ENCODE measurements at places on chromosomes 3 and 15.
A peak's percentile ranks its signal among the peaks of the same experiment; 100 is the strongest.

- DNase-seq: no peak
These were observed 11.5 kb upstream of the PDIA5 start for GRCh38 chr3:123055352-123055751.

DNA sequence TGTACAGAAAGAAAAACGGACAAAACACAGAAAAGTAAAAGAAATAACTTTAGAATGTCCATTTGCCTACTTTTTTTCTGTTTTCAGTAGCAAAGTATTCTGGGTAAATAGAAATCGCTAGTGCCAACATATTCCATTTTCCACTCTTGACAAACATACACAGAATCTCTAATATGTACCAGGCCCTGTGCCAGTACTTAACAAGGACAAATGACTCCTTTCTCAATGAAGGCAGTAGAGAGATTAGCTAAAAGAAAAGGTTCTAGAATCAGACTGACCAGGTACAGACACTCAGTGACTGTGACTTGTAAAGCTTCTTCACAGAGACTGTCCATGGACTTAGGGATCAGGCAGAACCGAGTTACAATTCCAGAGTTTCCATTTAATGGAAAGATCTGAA is 165.8 kb upstream of the STAC start:
- DNase-seq: no peak

GRCh38 chr3:54891540-54891897 is 36.3 kb downstream of the LRTM1 start:
- DNase-seq: peak; percentile 53

DNA sequence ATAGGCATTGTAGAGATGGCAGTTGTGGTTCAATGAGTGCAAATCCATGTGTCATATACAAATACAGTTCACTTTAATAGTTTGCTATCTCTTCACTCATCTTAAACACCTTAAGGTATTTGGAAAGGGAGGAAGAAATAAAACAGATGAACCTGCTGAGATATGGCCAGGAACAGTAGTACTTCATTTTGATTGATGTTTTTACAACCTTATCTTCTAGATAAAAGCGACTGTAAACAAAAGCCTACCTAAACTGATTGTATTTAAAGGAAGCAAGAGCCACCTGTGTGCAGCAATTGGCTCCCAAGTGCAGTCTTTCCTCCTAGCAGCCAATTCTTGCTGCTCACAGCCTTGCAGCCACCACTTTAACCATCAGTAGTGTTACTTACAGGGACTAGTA is 217.7 kb downstream of the CDIN1 start:
- DNase-seq: no peak

- DNase-seq: no peak
These were observed 762.7 kb downstream of the ROBO1 start for GRCh38 chr3:79005084-79005483.

DNA sequence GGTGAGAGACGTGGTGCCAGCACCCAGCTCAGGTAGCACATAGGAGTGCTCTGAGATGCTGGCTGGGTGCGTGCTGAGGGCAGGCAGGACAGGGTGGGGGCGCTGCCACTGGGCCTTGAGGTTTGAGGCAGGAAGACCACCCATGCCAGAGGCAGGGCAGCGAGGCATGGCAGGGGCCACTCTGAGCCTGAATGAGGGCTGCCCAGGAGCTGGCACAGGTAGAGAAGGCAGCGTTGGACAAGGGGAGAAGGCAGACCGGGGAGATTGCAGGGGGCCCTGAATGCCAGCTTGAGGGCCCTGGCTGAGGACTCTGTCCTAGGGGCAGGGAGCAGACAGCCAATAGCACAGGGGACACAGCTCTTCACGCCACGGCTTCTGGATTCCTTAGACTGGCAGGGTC is 50.2 kb downstream of the ADAMTS7 start:
- no peak for DNase-seq

DNA sequence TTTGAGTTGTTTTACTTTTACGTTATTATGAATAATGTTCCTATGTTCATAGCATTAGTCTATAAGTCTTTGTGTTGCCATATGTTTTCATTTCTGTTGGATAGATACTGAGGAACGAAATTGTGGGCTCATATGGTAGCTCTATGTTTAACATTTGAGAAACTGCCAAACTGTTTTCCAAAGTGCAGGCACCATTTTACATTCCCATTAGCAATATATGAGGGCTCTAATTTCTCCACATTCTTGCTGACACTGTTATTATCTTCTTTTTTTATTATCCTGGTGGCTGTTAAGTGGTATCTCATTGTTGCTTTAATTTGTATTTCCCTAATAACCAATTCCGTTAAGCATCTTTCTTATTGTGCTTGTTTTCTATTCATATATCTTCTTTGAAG is 1.8 kb upstream of the PIK3R4 start:
- DNase-seq: no peak

GRCh38 chr3:31268868-31269267 is 263.9 kb upstream of the STT3B start:
- no peak for DNase-seq

DNA sequence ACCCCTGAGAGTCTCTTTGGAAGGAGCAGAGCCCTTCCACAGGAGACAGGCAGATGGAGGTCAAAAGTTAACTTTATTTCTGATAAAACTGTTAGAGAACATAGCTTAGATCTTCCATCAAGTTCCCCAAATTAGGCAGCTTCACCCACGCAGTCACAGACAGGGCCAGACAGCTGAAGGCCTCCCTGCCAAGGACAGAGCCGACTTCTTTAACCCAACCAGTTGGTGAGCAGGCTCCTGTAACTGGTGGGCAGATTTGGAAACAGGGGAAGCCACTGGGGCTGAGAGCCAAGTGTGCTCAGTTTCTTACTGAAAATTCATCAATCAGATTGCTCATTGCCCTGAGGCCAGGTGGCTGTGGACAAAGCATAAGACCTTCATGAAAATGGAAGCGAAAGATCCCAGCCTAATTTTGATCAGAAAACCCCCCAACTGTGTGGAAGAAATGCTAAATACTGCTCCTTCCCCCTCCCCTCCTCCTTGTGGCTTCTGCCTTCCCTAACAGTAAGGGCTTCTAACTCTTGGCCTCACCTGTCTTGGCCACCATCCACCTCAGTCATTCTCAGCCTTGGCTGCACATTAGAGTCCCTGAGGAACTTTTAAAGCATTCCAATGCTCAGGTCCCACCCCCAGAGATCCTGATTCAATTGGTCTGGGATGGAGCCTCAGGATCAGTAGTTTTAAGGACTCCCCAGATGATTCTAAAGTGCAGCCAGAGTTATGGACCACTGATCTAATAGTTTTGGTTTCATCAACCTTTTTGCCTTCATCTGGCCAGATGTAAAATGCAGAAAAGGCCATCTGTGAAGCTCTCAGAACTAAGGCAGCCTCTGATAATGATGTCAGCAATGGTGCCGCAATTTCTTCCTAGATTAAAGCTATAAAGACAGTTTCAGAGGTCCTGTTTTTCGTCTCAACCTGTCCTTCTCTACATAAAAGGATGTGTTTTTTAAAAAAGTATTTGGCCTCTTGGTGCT is 11.5 kb downstream of the CLRN1 start:
- no peak for DNase-seq

DNA sequence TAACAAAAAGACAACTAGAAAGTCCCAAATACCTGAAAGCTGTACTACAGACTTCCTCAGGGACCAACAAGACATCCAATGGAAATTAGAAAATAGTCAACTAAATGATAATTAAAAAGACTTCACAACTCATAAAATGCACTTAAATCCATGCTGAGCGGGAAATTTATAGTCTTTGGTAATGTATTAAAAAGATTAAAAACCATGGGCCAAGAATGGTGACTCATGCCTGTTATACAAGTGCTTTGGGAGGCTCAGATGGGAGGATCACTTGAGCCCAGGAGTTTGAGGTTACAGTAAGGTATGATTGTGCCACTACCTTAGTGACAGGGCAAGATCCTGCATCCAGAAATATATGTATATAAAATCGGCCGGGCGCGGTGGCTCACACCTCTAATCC is 45.0 kb downstream of the CPEB1 start:
- no peak for DNase-seq

GRCh38 chr3:62415312-62415801 is 42.0 kb upstream of the FEZF2 start:
- peak; percentile 72 for DNase-seq

DNA sequence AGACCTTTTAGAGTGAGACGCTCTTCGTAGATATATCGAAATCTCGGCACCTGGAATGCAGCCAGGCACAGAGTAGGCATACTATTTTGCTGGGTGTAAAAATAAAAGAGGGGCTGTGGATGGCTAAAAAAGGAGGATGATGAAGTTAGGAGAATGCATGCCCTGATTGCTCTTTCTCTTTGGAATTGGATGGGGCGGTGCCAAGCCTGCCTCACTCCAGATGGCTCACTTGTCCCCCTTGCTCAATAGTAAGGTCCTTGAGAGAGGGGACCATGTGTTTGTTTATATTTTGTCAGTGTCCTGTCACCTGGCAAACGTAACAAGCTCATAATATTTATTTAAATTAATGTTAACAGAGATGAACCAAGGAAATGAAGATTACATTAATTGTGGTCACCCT is 33.0 kb downstream of the SNRK start:
- no peak for DNase-seq

- DNase-seq: no peak
These were observed 296.0 kb upstream of the MDFIC2 start for GRCh38 chr3:70608434-70608833.

DNA sequence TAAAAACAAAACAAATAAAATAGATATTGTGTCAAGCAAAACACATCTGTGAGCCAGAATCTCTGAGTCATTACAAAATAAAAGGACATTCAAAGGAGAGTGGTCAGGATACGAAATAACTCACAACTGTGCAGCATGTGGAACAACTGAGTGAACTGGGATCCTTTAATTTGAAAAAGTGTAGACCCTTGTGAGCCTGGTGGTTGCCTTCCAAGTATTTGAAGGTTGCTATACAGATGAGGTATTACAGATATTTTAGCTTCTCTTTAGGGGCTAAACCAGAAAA is 26.7 kb downstream of the KCNMB2 start:
- DNase-seq: no peak

GRCh38 chr15:95987886-95988573 is 342.5 kb upstream of the NR2F2 start:
- no peak for DNase-seq

- no peak for DNase-seq
These were observed 57.8 kb upstream of the ETV5 start for GRCh38 chr3:186166491-186167288.

DNA sequence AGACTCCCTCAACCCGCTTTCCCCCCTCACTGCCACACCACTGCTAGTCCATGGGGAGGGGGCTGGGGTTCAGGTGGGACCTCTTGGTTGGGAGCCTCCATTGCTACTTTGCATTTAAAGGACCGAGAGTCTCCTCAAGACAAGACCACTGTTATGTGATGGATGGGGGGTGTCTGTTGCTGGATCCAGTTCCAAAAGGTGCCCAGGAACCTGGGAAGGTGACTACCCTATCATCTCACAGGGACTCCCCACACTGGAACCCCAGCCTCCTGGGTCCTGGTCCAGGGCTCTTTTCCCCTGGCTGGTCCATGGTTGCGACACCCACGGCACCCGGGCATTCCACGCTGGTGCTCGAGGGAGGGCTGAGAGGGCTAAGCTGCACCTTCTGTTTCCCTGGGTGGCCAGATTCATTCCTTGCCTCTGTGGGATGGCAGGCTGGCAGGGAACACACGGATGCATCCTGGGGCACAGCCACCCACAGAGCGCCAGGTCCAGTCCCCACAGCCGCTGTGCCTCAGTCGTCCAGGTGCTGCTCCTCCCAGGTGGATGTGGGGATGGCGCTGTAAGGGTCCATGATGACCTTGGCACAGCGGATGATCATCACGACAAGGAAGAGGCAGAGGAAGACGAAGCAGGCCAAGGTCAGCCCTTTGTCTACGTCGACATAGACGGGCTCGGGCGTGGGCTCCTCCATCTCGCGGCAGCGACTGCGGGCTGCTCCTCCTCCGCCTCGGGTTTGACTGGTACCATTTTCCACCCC is 48.6 kb downstream of the FAH start:
- no peak for DNase-seq

- no peak for DNase-seq
These were observed 150.9 kb upstream of the ATP10A start for GRCh38 chr15:26013981-26014380.

DNA sequence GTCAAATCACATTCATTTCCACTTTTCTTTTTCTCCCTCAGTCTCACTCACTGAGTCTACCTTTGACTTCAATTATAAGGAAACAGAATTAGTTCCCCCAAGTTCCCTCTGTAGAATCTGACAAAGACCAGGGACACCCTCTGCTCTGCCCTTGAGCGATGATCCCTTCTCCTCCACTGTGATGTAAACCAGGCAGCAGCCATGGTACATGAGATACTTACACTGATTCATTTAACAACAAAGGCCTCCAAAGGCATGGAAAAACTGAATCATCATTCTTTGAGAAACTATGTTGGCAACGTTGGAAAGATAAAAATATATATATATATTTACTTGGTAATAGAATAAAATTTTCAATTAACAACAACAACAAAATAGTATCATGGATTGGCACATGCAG is 84.1 kb downstream of the P3H2 start:
- no peak for DNase-seq

GRCh38 chr3:128482666-128483656 is 10.0 kb downstream of the GATA2 start:
- no peak for DNase-seq

DNA sequence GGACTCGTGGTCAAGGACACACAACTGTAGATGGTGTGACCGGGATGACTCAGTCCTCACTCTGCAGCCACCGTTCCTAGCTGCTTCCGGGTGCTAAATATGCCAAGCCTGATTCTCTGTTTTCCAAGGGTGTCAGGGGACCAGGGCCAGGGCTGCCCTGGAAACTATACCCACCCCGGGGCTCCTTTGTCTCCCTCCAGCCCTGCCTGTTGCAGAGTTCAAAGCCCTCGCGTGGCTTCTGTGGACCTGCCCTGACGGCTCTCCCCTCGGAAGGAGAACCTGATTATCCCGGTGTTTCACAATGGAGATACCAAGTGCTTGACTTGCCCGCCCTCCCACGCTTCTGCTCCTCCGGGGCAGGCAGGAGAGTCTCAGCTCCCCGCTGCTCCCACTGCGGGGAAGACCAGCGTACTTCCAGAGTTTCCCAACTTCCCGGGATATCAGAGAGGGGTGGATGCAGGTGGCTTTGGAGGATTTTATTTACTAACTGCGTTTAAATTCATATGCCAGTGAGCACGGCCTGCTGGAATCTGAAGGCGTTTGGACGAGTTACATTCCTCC is 125.0 kb downstream of the ASB7 start:
- no peak for DNase-seq

DNA sequence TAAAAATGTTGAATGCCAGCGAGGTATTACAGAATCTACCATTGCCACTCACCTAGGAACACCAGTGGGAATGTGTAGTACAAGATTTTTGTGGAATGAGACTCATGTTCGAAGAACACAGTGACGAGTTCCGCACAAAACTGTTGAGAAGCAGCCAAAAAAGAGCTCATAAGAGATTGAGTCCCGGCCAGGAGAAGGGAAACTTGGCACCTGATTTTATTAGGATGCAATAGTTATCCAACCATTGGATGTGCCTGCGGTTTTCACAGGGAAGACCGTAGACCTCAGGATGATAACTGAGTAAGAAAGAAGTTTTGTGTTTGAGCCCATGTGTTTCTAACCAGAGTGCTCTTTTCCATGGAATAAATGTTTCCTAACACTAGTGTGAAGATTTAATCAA is 88.9 kb downstream of the PTPRG start:
- DNase-seq: no peak

Measured in NCI-H345 (cell line).